ENCODE measurements at places on chromosomes 2 and 18.

GRCh38 chr2:460861-461260 lies 173.0 kb upstream of the ALKAL2 start:
- DNase-seq = no peak

DNA sequence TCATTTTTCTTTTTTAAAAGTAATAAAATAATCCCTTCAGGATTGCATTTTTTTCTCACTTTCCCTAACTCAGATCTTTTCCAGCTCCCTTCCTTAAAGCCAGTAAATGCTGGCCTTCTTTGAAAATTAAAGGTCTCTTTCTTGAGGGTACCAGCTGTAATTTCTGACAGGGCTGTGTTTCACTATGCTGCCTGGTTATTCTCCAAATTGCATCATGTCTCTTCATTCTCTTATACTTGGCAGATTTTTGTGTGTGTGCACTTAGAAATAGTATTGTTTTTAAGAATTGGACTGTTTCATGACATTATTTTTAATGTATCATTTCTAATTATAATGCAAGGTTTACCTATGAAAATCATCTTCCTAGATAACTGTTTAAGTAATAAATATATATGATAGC lies 72.0 kb upstream of the EPB41L5 start:
- no peak for DNase-seq

GRCh38 chr18:54392543-54393023 lies 34.9 kb downstream of the C18orf54 start:
- peak; percentile 57 for DNase-seq

DNA sequence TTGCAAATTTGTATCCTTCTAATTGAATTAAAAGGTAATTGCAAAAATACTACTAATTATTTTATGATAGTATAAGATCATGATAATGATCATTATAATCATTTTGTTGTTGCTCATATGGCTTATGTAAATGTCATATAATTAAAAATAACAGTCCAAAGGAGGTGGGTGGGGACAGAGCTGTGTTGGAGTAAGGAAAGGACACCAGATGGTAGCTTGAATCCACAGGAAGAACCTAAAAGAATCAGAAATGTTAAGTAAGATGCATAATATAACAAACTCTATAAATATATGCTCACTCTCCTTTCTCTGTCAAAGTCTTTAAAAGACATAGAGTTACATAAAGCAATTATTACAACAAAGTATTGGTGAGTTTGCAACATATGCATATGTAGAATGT lies 650.7 kb upstream of the HS6ST1 start:
- no peak for DNase-seq

DNA sequence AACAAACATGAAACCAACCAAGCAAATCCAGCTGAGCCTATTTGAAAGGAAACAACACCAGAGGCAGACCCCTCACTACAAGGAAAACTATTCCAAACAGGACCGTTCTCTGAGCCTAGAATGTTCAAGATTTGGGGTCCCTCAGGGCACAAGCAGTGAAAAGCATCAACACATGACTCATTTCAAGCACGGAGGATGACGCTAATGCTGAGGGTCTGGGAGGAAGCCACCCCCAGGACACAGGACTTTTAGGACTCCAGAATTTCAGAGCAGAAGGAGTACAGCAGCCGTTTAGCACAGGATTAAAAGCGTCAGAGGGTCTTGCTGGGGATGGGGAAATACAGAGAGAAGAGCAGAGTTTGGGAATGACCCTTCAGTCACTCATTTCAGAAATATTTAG lies 168.9 kb downstream of the DLGAP1 start:
- no peak for DNase-seq

- DNase-seq = peak; percentile 20
Observed at GRCh38 chr2:231715988-231716616, 7.8 kb downstream of the PTMA start.

- no peak for DNase-seq
Observed at GRCh38 chr2:212076456-212076855, 462.1 kb downstream of the ERBB4 start.

GRCh38 chr2:120904379-120904778 lies 168.7 kb downstream of the GLI2 start:
- DNase-seq = no peak

- DNase-seq = no peak
Observed at GRCh38 chr2:196409376-196409775, 230.1 kb upstream of the CCDC150 start.

GRCh38 chr2:106304612-106305184 lies 110.6 kb upstream of the UXS1 start:
- no peak for DNase-seq

- no peak for DNase-seq
Observed at GRCh38 chr18:77983270-77983669, 733.6 kb downstream of the GALR1 start.

DNA sequence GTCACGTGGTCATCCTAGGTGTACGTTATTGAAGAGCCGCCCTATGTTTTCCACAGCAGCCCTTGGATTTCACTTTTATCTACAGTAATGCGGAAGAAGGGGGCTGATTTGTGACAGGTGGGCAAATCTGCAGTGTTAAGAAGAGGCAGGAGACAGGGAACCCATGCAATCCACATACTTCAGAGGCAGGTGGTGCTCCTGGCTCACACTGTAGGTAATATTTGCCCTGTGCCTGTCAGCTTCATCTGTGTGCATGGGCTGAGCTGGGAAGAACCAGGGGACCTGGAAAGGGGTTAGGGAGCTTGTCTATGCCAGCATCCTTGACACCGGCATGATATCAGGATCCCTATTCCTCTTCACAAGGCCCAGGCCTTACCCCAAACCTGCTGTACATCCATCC lies 183.9 kb downstream of the SH3RF3 start:
- DNase-seq = no peak

GRCh38 chr2:100808582-100808981 lies 11.4 kb upstream of the NPAS2 start:
- no peak for DNase-seq

DNA sequence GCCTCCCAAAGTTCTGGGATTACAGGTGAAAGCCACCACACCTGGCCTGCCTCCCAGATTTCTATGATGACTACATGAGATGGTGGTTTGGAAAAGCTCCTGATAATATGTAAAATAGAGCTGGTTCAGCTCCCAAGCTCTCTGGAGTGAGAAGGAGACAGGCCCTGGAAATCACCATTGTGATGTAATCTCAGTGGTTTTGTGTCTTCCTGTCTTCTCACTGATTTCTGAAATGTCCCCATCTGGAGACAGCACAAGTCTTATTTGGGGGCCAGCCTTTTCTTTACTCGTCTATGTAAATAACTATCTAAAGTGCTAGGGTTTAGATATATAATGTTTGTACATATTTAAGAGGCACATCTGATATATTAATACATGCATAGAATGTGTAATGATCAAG lies 64.0 kb downstream of the CCNT2 start:
- no peak for DNase-seq

DNA sequence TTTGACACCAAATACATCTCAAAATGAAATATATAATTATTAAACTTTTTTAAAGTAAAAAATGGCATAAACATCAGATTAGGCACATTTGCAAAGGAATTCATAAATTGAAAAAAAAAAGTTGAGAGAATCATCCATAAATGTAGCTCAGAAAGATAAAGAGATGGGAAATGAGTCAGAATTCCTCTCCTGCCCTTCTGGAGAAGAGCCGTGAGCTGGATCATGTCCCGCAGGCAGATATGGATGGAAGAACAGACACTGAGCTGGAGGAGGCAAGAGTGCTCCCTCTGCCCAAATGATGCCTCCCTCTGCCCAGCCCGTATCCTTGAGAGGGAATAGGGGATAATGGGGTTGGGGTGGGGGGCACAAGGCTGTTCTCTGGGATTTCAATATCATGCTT lies 190.9 kb downstream of the TFCP2L1 start:
- no peak for DNase-seq

GRCh38 chr2:3098231-3098630 lies 279.4 kb downstream of the EIPR1 start:
- no peak for DNase-seq

DNA sequence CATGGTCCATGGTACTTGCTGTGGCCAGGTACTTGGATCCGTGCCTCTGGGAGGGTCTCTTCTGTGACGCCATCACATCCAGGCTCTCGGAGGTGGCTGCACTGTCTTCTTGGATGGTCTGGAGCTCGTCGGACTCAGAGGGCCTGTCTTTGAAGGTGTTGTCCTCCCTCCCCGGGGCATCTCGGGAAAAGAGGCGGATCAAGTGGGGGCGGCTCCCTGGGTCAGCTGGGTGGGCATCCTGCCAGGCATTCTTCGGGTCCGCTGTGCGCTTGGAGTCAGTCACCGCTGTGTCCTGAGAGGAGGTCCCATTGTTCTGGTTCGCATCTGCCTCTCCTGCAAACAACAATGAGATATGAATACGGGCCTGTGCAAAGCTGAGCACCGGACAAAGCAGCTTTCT lies 115.6 kb downstream of the MBP start:
- DNase-seq = no peak

DNA sequence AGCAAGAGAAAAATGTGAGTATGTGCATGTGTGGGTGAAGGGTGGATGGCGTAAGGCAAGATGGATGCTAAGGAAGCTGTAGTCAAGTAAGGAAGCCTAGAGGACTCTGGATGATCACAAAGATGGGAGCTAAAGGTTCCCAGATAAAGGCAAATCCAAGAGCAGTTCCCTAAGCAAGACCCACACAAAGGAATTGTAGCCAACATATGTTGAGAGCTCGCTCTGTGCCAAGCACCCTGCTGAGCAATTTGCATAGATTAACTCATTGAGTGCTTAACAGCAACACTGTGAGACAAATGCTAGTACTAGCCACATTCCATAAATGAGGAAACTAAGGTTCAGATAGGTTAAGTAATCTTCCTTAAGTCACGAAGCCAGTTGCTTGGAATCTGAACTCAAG lies 132.6 kb downstream of the C1D start:
- no peak for DNase-seq

DNA sequence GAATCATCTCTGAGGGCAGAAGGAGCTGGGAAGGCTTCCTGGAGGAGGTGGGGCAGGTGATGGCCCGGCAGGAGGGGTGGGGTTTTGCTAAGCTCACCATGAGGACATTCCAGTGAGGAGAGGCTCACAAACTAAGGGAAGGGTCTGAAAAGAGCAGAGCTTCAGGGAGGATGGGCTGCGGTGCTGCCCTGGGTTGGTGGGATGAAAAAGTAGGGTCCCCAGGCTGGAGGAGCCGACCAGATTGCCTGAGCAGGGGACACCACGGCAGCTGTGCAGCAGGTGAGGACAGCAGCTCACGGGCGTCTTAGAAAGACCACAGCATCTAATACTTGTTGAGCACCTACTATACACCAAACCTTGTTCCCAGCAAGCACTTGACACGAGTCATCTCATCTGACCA lies 82.2 kb downstream of the DYSF start:
- DNase-seq = no peak

- no peak for DNase-seq
Observed at GRCh38 chr2:159489476-159489875, 126.9 kb downstream of the BAZ2B start.

DNA sequence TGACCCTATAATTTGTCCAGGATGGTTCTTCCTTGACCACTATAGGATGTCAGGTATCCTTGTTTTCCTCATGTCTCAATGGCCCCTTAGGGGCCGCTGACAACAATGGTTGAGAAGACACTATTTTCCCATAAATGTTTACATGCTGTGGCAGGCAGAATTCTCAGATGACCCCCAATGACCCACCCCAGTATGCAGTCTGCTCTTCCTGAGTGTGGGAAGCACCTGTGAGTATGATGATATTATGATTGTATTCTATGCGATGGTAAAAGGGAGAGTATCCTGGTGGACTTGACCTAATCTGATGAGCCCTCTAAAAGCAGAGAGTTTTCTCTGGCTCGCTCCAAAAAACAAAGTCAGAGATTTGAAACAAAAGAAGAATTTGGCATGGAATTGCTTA lies 123.1 kb upstream of the DLX2 start:
- DNase-seq = no peak

DNA sequence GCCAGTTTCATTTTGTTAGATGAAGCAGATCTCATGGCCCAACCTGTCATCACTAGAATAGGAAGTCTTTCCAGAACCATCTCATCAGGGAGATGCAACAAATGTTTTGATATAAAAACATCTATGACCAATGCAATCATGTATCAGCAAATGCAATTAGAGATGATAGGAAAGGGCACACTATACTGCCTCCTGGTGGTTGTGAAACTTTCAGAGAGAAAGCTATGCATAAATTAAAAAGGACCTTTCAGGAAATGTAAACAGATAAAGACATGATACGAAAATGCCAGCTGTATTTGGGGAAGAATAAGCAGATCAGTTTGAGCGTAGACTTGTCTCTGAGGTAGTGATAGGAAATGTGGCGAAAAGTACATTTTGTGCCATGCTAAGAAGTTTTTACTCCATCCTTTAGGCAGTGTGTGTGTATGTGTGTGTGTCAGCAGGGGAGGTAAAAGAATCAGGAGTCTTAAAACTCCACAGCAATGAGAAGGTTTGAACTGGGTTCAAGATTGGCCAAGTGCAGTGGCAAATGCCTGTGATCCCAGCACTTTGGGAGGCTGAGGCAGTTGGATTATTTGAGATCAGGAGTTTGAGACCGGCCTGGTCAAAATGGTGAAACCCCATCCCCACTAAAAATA lies 479.3 kb downstream of the CPS1 start:
- no peak for DNase-seq

- DNase-seq = no peak
Observed at GRCh38 chr2:203737360-203737759, 30.9 kb downstream of the CD28 start.

DNA sequence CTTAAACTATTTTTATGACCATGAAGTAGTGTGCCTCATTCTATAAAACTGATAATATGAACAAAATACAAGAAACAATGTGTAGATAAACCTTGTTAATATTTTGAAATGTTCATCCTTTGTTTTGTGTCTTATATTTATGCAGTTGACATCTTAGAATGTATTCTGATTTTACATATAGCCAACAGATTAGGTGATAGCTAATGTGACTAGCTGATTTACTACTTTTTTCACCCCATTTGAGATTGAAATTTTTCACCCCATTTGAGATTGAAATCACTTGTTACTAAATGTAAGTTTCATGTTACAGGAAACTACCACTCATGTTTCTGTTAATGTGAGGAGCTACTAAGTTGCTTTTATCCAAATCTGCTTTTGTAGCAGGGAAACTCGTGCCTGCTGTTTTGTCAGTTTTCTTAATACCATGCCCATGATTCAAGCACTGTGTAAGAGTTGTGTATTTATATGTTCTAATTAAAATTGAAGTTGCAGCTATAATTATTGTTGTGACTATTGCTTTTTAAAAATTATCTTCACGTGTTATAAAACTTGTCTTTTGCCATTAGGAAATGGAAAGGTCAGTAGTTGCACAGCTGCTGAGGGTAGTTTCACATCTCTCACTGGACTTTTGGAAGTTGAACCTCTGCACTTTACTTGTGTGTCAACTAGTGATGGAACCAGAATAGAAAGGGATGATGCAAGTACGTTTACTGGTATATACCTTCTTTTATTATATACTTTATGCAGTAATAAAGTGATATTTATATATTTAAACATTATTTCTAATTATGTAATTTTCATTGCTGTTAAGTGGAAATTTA lies 96.6 kb downstream of the BIRC6 start:
- no peak for DNase-seq

- DNase-seq = peak; percentile 62
Observed at GRCh38 chr2:241271706-241272302, 43.7 kb downstream of the HDLBP start.

DNA sequence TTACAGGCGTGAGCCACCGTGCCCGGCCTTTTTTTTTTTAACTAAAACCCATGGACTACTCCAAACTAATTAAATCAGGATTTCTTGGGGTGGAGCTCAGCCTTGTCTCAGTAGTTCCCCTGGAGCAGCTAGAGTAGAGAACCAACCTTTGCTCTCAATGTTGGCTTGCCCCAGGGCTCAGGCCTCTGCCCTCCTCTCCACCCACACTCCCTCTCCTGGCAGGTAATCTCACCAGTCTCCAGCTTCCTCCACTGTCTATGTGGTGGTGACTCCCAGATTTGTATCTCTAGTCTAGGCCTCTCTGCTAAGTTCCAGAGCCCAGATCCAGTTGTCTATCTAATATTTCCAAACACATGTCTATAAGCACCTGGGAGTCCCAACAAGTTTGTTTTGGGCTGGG lies 9.6 kb upstream of the MTA3 start:
- DNase-seq = no peak
